ENCODE measurements at places on chromosomes 5 and 9.

- no peak for DNase-seq
Measured at GRCh38 chr9:82706786-82707185, 356.2 kb downstream of the RASEF start.

DNA sequence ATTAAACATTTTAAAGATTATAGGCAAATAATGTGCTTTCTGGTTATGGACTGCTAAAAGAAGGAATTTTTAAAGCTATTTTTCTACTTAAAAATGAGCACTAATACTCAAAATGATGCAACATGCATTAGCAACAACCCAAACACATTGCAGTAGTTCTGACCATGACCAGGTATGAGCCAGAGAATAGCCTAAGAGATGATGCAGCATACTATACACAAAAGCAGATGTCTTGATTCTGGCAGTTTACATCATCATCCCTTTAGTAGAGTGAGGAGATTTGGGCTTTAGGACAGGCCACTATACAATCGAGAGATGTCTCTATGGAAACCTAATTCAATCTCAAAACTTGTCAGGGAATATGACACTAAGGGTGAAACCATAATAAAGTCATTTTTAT is 307.1 kb downstream of the PRR16 start:
- no peak for DNase-seq

- DNase-seq, result no peak
Measured at GRCh38 chr5:130545291-130545690, 619.8 kb downstream of the HINT1 start.

DNA sequence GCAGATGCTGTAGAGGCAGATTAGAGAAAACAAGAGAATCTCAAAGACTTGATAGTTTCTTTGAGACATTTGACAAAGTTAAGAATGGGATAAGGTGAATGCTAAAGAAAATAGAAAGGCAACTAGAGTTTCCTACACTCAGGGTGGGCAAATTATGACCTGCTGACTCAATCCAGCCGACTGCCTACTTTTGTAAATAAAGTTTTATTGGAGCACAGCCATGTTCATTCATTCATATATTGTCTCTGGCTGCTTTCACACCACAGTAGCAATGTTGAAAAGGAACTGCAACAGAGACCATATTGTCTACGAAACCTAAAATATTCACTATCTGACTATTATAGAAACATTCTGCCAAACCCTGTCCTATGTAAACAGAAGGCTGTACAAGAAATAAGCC is 37.6 kb upstream of the TARS1 start:
- no peak for DNase-seq

DNA sequence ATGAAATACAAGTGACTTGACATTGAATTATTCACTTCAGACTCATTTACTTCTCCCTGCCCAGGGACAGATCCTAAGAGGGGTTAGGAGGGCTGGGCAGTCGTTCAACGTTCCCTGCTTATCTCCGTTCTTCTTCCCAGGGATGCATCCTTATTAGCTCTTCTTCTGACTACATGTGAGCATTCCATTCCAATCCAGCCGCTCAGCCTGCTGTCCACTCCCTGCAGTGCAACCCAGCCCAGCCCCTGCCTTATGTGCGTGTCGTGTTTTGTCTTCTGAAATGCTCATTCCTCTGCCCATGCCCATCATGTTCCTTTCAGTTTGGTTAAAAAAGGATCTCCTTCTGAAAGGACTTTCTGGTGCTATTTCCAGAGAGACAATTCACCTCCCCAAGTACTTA is 64.7 kb upstream of the PALM2AKAP2 start:
- no peak for DNase-seq

- no peak for DNase-seq
Measured at GRCh38 chr9:81231011-81231410, 458.3 kb downstream of the TLE1 start.

Data from cerebellar nuclear complex (tissue), 1 donor.